ENCODE measurements at places on chromosomes 7 and 10. TPM values are rescaled to one million over a fixed set of nuclear protein-coding genes. Genes with fewer than 3 reads are reported as not detected.

GRCh38 chr10:56622335-56622973 is 261.4 kb upstream of the ZWINT start:
- peak; percentile 15 for DNase-seq

Gene GIMAP2
- total RNA-seq: not detected

GRCh38 chr7:100034871-100035510 is 14.6 kb upstream of the ZSCAN21 start:
- DNase-seq: no peak

GRCh38 chr10:127343821-127344220 is 147.4 kb upstream of the INSYN2A start:
- DNase-seq: no peak

GRCh38 chr7:112009081-112009480 is 197.1 kb downstream of the DOCK4 start:
- no peak for DNase-seq

DNA sequence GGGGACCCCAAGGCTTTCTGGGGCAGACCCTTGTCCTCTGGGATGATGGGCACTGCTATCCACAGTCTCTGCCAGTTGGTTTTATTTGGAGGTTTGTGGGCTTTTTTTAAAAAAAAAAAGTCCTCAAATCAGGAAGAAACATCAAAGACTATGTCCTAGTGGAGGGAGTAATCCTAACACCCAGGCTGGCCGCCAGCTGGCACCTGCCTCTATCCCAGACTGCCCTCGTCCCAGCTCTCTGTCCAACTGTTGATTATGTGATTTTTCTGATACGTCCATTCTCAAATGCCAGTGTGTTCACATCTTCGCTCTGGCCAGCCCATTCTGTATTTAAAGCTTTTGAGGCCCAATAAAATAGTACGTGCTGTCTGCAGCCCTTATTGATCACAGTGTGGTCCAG is 61.0 kb upstream of the LRRC4 start:
- no peak for DNase-seq

Gene SPDYE5
- not detected for total RNA-seq

- no peak for DNase-seq
These were observed 2.4 kb upstream of the EVX1 start for GRCh38 chr7:27240015-27240731.

Gene IGF2BP3
- 72.6 TPM for total RNA-seq

GRCh38 chr10:76491216-76491615 is 1059.8 kb downstream of the LRMDA start:
- peak; percentile 15 for DNase-seq

Gene OR2A14
- not detected for total RNA-seq

- no peak for DNase-seq
These were observed 94.8 kb downstream of the ITIH5 start for GRCh38 chr10:7571981-7572380.

Gene GLI3
- 1.8 TPM for total RNA-seq

Gene PHKG1
- total RNA-seq: 1.3 TPM

DNA sequence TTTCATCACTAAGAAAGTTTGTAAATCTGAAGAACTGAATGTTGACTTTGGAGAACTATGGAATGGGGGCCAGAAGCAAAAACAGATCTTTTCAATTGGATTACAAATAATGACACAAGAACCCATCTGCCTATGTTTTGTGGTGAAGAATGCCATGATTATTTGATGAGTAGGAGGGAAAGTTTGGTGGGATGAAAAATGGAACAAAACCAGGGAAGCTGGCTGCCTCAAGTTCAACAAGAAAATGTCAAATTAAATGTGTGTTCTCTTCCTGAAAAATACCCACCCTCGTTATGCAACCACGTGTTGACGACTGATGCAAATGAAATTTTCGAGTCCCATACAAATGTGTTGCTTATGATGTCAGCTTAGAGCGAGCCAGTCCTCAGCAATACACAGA is 208.5 kb downstream of the GPR37 start:
- DNase-seq: no peak

DNA sequence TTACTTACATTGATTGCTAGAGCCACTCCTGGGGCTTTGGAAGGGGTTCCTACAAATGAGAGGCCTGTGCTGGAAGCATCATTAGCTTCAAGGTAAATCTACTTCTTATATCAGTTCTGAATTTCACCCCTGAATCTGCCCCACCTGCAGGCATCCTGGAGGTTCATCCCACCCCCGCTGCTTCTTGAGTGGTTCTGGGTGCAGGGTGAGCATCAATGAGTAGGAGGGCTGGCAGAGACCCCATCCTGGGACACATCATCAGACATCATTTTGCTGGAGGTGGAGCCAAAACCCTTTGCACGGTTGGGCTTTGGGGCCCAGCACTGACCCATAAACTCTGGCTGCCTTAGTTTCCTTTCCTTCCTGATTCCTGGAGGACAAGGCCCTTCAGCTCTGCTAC is 143.7 kb downstream of the PTPN20 start:
- no peak for DNase-seq

Gene VPS37D
- 4.5 TPM for total RNA-seq

DNA sequence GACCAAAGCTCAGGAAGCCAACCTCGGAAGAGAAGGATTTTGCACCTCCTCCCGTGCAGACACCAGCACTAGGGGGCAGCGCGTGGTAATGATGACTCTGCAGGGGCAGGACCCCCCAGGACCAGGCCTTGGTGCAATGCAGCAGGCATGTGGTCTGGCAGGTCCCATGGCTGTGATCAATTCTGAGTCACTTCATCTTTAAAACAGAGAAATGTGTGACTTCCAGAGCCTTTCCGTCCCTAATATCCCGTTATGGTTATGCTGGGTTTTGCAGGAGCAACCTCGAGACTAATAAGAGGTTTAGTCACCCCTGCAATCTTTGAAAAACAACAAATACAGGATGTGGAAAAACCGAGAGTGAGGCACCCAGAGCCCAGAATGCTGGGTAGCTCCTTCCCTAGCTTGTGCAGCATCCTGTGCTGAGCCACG is 30.2 kb upstream of the GJD4 start:
- DNase-seq: peak; percentile 78

DNA sequence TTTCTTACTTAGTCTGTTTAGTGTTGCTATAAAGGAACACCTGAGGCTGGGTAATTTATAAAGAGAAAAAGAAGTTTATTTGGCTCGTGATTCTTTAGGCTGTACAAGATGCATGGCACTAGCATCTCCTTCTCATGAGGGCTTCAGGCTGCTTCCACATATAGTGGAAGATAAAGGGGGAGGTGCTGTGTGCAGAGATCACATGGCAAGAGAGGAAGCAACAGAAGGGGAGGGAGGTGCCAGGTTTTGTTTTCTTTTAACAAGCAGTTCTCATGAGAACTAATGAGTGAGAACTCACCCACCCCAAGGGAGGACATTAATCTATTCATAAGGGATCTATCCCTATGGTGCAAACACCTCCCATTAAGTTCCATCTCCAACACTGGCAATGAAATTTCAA is 17.3 kb downstream of the CYP2E1 start:
- DNase-seq: no peak

DNA sequence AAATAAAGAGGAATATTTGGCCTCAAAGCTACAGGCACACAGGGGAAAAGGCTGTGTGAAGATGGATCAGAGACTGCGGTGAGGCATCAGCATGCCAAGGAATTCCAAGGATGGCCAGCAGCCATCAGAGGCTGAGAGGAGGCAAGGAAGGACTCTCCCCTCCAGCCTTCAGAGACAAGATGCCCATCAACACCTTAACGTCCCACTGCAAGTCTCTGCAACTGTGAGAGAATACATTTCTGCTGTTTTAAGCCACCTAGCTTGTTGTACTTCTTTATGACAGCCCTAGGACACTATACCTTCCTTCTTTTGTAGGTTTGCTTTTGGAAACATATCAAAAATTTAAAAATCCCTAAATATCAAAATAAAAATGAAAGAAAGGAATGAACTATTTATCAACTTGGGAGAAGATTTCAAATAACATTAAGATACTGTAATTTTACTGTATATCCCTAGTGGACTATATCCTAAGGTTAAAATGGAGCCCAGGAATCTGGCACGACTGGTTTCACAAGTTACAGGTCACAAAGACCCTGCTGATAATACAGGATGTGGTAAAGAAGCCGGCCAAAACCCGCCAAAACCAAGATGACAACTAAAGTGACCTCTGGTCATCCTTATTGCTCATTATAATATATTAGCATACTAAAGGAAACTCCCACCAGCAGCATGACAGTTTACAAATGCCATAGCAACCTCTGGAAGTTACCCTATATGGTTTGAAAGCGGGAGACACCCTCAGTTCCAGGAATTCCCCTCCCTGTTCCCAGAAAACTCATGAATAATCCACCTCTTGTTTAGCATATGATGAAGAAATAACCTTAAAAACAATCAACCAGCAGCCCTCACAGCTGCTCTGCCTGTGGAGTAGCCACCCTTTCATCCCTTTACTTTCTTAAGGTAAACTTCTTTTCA is 185.2 kb downstream of the AVL9 start:
- no peak for DNase-seq

- no peak for DNase-seq
These were observed 94.9 kb downstream of the MYL10 start for GRCh38 chr7:101534015-101534803.

Gene ZNF853
- total RNA-seq: not detected

- no peak for DNase-seq
These were observed 42.1 kb downstream of the CUX1 start for GRCh38 chr7:101859411-101860106.

GRCh38 chr10:35707642-35708425 is 65.7 kb upstream of the FZD8 start:
- peak; percentile 67 for DNase-seq

Gene ADAM12
- total RNA-seq: 14.0 TPM

DNA sequence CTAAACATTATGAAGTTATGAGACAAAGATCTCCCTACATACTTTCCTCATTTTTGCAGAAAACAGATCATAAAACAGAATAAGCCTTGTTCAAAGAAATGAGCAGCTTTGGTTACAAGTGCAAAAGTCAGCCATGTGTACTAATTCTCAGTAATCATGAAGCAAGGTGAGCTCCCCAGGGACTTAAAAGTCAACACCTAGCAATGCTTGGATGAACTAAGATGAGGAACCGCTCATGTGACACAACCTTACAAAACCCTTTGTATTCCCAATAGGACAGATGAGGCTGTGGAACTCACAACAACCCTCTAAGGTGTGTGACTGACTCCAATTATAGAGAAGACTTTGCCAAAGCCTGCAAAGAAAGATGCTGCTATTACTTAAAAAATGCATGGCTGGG is 154.5 kb downstream of the SLC25A13 start:
- no peak for DNase-seq

DNA sequence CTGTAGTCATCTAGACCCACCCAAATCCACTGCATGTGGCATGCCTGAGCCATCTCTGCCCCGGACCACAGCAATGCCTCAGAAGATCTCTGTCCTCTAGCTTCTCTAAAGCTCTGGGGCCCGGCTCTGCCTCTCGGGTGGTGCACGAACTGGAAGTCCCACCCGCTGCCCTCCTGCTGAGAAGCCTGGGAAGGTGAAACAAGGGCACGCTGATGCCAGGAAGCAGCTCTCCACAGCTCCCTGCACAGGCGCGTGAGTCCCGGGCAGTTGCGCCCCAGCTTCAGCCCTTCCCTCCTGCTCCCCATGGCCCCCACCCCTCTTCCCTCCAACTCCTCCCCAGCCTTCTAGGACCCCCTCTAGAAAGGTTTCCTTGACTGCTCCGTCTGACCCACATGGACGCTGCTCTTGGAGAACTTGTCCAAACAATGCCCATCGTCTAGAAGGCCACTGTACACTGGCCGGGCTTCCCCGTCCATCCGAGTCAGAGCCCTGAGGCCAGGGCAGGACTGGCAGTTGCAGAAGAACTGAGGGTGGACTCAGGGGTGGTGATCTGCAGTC is 12.8 kb downstream of the KCNH2 start:
- no peak for DNase-seq

DNA sequence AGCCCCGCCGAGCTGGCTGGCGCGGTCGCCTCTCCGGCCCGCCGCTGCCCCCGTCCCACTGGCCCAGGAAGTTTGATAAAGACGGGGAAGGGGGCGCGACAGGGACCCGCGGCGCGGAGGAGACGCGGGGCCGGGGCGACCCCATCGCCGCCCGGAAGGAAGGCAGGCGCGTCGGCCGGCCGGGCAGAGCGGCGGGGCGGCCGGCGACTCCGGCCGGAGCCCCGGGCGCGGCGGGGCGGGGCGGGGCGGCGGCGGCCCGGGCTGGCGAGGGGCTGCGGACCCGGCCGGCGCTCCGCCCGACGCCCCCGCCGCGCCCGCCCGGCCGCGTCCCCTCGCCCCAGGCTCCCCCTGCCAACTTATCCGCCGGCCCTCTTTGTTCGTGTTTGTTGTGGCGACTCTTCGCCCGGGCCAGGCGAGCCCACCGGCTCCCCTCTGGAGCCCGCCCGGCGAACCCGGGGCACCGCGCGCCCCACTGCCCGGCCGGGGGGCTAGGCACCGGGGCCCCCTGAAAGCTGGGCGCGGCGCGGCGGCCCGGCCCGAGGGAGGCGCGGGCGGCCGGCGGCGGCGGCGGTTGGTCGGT is 571 bp downstream of the KDM7A start:
- DNase-seq: no peak

- peak; percentile 90 for DNase-seq
These were observed 9.2 kb downstream of the ITPRIP start for GRCh38 chr10:104328896-104329710.

DNA sequence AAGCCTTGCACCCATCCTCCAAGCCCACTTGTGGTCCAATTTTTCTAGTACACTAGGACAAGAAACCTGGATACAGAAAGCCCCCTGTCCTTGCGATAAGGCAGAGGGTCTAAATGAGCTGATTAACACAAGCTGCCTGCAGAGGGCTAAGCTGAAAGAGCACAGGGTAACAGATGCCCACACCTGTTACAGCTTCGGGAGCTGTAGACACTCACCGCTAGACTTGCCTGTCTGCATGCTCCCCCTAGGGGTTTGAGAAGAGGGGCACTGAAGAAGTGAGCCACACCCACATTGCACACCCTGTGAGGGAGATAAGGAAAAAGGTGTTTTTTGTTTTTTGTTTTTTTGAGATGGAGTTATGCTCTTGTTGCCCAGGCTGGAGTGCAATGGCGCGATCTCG is 386.5 kb upstream of the AUTS2 start:
- no peak for DNase-seq

Gene KLF14
- not detected for total RNA-seq

DNA sequence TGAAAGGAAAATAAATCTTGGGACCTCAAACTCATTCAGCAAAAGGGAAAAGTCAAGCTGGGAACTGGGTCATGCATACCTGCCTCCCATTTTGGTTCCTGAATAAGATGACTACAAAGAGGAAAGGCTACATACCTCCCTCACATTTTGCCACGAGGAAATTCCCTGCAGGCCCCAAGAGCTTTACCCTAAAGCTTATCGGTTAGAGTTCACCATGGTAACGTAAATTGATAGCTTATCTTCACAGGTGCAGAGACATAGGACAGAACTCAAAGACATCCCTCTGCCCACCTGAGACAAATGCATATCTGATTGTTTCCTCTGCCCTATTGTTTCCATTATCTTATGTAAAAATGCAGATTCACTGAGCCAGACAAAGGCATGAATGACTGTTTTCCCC is 31.5 kb upstream of the GRB10 start:
- no peak for DNase-seq

GRCh38 chr10:19209319-19209718 is 160.7 kb downstream of the MALRD1 start:
- DNase-seq: no peak

DNA sequence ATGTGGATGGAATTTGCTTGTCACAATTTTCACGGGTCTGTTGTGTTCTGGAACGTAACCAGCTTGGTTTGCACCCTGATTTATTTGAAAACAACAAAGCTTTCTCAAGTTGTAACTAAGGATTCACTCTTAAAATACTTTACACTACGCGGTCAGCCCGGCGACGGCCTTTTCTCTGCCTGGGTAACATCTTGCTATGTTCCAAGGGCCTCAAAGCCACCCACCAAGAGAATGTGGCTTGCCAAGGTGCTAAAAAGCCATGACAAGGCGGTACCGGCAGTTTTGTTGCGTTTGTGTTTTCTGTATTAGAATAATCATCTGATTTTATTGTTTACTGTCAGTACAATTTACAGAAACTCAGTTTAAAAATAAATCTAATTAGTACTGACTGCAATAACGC is 220.9 kb downstream of the SFMBT2 start:
- no peak for DNase-seq
